ENCODE measurements at places on chromosomes 1 and 21. TPM values are rescaled to one million over a fixed set of nuclear protein-coding genes. Genes with fewer than 3 reads are reported as not detected.

DNA sequence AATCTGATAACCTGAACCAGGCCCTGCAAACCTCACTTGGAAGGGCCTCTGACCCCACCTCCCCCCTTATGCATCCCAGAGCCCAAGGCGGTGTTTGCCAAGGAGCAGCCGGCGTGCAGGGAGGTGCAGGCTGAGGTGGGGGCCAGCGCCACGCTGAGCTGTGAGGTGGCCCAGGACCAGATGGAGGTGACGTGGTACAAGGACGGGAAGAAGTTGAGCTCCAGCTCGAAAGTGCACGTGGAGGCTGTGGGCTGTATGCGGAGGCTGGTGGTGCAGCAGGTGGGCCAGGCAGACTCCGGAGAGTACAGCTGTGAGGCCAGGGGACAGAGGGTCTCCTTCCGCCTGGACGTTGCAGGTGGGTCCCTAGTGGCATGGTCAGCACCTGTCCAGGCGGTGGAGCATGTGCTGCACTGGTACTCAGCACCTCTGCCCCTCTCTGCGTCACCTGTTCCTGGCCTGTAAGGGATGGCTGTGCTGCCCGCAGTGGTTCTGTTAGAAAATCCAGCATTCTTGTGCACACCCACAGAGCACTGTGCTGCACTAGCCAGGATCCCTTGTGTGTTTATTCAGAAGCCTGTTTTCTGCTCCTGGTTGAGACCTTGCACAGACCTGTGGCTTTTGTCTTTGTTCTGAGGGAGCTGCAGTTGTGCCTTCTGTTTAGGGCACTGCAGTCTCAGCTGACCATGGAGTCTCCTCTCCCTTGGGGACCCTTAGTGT, 11.6 kb downstream of the OBSCN start:
- DNase-seq = no peak

- no peak for DNase-seq
Measured at GRCh38 chr1:39540504-39541031, 36.0 kb downstream of the PABPC4 start.

GRCh38 chr1:151611288-151611790, 511 bp upstream of the SNX27 start:
- DNase-seq = no peak

- no peak for DNase-seq
Measured at GRCh38 chr1:7948960-7949359, 8.3 kb upstream of the TNFRSF9 start.

DNA sequence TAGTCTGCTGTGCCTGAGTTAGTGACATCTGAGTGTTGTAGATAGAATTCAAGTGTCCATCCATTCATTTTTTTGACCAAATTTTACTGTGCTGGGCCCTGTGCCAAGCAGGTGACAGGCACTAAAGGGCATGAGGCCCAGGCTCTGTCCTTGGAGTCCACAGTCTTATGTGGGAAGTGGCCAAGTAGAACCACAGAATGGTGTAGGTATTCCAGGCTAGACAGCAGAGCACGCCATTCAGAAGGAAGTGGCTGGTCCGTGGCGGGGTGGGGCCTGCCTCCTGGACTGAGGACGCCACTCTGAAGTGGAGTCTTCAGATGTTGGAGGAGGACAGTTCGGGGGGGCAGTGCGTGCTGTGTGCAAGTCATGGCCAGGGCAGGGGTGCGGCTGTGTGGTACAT, 68.9 kb upstream of the ACTL8 start:
- DNase-seq = no peak

- no peak for DNase-seq
Measured at GRCh38 chr1:97562081-97562480, 358.8 kb downstream of the DPYD start.

Gene CFHR3
- total RNA-seq = 20.9 TPM

Gene XCL2
- total RNA-seq = not detected
